ENCODE measurements at places on chromosomes 13 and 19.

GRCh38 chr19:7554990-7555864, 19.7 kb downstream of the PNPLA6 start:
- DNase-seq = no peak

GRCh38 chr13:94711561-94712286, 621 bp downstream of the SOX21 start:
- peak; percentile 80 for DNase-seq

DNA sequence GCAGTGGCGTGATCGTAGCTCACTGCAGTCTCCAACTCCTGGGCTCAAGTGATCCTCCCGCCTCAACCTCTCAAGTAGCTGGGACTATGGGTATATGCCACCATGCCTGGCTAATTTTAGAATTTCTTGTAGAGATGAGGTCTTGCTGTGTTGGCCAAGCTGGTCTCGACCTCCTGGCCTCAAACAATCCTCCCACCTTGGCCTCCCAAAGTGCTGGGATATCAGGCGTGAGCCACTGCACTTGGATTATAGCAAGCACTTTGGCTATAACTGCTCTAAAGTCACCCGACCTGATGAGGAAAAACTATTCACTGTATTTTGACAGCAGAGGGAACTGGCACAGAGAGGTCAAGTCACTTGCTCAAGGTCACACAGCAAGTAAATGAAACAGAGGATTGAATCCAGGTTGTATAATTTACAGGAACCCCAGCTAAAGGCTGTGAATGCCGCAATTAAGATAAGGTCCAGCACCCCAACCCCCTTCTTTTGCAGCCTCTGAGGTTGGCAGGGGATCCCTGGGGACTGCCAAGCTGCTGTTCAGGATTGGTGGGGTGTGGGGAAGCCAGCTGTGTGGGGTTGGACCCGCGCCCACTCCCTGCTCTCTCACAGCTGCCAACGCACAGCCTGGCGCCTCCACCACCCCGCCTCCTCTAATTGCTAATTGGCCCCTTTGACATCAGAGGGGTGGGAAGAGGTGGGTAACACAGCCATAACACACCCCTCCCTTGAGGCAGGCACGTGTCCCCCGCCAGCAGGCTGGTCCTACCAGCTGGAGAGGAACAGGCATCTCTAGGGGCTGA, 6.0 kb downstream of the TMIGD2 start:
- DNase-seq = no peak

GRCh38 chr19:34507414-34508067, 26.0 kb downstream of the WTIP start:
- DNase-seq = peak; percentile 19

- DNase-seq = no peak
These were observed 248.7 kb downstream of the EFNB2 start for GRCh38 chr13:106286811-106287210.

GRCh38 chr13:79770056-79770455, 289.1 kb downstream of the NDFIP2 start:
- DNase-seq = no peak
